ENCODE measurements at places on chromosomes 2 and 18. TPM values are rescaled to one million over a fixed set of nuclear protein-coding genes. Genes with fewer than 3 reads are reported as not detected.

The C1QL2 gene
- total RNA-seq: not detected

The PSMA8 gene
- total RNA-seq: not detected

The TRIM43 gene
- not detected for total RNA-seq

The MOCOS gene
- 3.3 TPM for total RNA-seq

- DNase-seq: no peak
Observed at GRCh38 chr18:67215686-67216085, 300.8 kb downstream of the DSEL start.

- DNase-seq: peak; percentile 94
Observed at GRCh38 chr2:132415915-132416722, 486 bp upstream of the GPR39 start.

DNA sequence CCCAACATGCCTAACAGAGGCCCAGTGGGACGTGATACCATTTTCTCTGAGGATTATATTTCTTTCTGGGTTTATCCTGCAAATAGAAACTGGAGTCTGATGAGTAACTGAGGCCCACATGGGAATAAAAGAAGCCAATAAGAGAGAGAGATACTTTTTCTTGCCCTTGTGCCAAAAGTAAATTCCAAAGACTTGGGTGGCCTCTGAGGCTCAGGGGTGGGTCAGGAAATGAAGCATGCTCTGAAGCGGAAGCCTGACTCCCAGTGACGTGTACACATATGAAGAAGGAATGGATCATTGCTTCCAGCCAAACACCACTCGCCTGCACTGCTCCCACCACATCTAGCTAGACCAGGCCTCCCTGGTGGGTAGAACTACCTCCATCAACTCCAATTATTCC, 273.6 kb upstream of the NCKAP5 start:
- DNase-seq: no peak

DNA sequence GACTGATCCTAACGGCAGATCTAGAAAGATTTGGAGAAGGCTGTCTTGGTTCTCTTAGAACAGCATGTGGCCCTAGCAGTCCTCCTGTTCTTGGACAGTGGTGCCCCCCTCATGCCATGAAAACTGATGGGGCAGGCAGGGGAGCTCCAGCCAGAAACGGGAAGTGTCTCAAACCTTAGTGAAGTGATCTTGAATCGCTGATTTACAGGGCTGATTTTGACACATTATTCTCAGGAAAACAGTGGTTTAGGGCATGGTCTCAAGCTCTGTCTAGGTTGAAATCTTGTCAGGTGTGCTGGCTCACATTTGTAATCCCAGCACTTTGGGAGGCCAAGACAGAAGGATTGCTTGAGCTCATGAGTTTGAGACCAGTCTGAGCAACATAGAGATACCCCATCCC, 37.8 kb downstream of the SRSF7 start:
- DNase-seq: no peak

The TANC1 gene
- total RNA-seq: 30.7 TPM

The C1GALT1C1L gene
- total RNA-seq: 0.67 TPM

Data from mucosa of descending colon (tissue), 3 donors.